ENCODE measurements at places on chromosomes 7 and 10.
A peak's percentile ranks its signal among the peaks of the same experiment; 100 is the strongest.

- peak; percentile 3 for DNase-seq
These were observed 487.2 kb downstream of the RPS24 start for GRCh38 chr10:78520737-78521430.

- no peak for DNase-seq
These were observed 22.7 kb upstream of the TOMM7 start for GRCh38 chr7:22845221-22845834.

GRCh38 chr10:92420546-92421275, 129.7 kb downstream of the MARCHF5 start:
- no peak for DNase-seq

DNA sequence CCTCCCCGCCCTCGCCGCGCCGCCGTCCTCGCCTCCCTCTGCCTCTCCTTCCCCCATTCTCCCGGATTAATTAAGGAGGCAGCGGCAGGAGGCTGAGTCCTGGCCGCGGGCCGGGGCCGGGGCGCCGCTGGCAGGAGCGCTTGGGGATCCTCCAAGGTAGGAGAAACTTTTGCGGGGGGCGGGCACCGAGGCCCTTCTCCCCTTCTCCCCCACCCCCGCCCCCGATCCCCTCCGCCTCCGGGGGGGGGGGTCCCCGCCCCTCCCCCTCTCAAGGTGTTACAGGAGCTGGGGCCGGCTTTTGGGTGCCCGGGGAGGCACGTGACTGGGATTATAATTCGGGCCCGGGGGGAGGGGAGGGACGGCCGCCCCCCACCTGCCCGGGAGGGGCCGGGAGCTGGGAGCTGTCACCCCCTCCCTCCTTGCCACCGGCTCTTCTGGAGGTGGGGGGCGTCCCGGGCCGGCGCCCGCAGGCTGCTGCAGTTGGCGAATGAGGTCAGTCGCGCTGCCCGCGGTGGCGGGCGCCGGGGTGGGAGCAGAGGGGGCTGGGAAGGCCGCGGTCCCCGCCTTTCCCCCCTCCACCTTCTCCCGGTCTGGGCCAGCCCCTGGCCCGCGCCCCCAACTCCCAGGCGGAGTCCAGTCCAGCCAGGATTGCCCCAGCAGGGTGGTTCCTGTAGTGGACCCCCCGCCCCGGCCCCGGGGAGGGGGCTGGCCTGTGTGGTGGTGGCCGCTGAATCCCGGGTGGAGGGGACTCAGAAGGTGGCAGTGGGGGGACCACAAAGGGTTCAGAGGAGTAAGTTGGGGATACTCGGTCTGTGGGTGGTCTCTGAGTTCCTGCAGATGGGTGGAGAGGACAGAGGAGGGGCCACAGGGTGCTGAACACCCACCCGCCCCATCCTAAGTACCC, 567 bp downstream of the GTF2IRD1 start:
- no peak for DNase-seq

- peak; percentile 70 for DNase-seq
These were observed 2.7 kb downstream of the IGFBP1 start for GRCh38 chr7:45890902-45891461.

- no peak for DNase-seq
These were observed 34.3 kb downstream of the R3HCC1L start for GRCh38 chr10:98168766-98169165.

DNA sequence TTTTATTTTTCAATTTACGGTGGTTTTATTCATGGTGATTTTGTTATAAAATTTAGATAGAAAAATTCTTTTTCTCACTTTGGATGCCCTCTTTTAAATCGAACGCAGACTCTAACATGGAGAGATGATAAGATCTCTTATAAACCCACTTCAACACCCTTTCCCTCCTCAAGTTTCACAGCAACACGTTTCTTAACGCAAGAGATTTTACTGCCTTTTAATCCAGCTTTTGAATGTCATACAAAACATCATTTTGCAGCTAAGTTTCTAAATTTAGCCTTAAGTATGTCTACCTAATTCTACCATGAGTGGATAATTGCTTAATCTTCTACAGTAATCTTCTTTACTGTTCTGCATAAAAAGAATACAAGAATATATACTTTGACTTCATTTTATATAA, 70.0 kb downstream of the SEMA3C start:
- DNase-seq: no peak

DNA sequence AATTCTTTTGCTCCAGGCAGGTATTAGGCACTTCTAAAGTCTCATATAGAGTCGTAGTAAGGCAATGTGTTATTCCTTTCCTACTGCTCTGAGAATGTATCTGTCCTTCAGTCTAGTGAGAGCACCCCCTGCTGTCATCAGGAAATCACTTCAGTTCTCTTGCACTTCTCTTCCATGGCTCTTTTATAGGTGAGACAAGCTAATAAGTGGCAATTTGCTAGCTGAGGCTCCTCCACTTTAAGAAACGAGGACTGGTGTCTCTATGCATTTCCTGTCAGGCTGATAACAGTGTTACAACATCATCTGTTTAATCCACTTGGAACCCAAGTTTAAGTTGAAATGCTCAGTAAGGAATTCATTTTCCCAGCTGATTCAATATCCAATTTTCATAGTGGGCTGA, 350.6 kb downstream of the TFEC start:
- peak; percentile 41 for DNase-seq

GRCh38 chr10:55263327-55263726, 462.3 kb upstream of the PCDH15 start:
- DNase-seq: no peak

GRCh38 chr7:395643-396042, 105.7 kb downstream of the FOXL3 start:
- no peak for DNase-seq

DNA sequence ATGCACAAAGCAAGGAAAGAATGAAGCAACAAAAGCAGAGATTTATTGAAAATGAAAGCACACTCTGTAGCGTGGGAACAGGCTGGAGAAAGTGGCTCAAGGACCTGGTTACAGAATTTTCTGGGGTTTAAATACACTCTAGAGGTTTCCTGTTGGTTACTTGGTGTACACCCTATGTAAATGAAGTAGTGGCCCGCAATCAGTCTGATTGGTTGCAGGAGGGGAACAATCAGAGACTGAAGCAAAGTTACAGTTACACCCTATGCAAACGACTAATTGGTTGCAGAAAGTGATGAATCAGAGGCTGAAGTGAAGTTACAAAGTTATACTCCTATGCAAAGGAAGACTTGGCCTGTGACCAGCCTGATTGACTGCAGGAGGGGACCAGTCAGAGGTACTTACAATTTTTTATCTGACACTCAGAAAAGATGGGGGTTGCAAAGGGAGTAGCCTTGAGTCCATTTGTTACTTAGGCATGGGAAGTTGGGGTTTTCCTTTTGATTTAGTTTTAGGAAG, 3.6 kb upstream of the MTPN start:
- peak; percentile 42 for DNase-seq

- no peak for DNase-seq
These were observed 811 bp downstream of the RGS10 start for GRCh38 chr10:119541459-119542356.

GRCh38 chr10:4822208-4822607, 3.8 kb upstream of the AKR1E2 start:
- no peak for DNase-seq

- DNase-seq: no peak
These were observed 50.1 kb downstream of the SFTPD start for GRCh38 chr10:79898597-79899325.

DNA sequence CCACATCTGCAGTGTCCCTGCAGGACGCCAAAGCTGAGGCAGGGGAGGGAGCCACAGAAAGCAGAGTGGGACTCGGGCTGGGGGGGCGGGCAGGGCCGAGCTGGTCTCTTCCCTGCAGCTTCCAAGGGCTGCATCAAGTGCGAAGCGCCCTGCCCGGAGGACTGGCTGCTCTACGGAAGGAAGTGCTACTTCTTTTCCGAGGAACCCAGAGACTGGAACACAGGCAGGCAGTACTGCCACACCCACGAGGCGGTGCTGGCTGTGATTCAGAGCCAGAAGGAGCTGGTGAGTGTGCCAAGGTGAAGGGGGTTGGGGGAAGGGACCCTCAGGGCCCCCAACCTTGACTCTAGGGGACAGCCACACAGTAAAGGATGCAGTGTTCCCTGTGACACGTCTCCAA, 16.7 kb downstream of the CLEC2L start:
- no peak for DNase-seq

- no peak for DNase-seq
These were observed 97.9 kb downstream of the PTEN start for GRCh38 chr10:87961314-87961713.

- no peak for DNase-seq
These were observed 81.6 kb upstream of the C1QL3 start for GRCh38 chr10:16603308-16603707.

DNA sequence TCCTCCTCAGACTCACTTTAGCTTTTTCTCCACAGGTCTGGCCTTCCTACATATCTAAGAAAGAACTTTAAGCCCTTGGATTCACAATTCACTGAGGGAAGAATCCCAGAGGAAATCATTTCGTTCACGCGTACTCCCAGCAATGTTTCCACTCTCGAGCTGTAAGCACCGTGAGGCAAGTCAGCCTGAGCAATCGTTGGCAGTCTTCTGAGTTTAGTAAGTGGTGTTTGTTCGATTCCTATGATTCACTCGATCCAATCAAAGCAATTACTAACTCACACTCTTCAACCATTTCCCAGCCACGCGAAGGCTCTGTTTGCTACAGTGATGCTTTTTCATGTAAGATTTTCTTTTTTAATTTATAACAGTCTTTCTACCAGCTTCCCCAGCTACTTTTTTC, 10.2 kb upstream of the PRLHR start:
- no peak for DNase-seq

GRCh38 chr7:47852330-47853245, 95.7 kb downstream of the PKD1L1 start:
- DNase-seq: peak; percentile 51

DNA sequence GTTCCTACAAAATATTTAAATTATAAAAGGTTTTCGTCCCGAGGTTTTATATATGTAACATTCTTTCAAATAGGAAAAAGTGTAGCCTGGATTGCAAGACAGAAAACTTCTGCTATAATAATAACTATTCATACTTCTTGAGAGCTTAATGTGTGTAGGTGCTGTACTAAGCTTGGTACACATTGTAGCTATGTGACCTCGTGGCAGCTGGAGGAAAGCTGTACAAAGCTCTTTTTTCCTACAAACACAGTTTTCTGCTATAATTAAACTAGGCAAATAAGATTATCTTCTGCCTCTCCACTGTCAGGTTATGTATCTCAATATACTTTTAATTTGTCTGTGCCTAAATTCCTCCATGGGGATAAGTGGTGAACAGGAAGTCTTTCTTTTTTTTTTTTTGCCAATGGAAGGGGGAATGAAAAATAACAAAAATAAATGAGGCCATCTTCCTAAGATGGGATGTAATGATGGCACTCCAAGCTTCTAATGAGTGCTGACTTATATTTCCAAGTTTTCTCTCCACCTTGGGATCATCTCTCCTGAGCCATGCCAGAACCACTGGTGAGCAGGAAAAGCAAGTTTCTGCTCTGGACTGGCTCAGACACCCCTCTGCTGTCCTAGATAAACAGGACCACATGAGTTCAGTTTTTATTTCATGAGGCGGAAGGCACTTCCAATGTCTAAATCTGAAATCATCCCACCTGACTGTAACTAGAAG, 9.9 kb downstream of the SGMS1 start:
- no peak for DNase-seq

- DNase-seq: no peak
These were observed 251.6 kb downstream of the GATA3 start for GRCh38 chr10:8305876-8306652.

DNA sequence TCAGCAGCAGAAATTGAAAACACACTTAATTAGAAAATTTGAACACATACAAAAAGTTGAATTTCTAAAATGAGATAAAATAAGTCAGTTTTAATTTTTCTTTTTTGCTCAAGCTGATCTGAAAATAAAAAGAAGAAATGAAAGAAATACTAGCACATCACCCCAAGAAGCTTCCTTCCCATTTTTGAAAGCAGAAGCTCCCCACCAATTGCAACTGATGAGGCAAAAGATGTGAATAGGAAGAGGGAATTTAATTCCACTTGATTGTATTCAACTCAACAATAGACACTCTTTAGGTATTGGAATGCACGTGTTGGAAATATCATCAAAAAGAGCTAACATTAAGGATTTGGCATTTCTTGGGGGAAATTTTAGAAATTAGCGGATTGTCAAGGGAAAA, 175.8 kb downstream of the TRIL start:
- DNase-seq: no peak

GRCh38 chr7:123677061-123677715, 21.5 kb downstream of the LMOD2 start:
- DNase-seq: no peak

DNA sequence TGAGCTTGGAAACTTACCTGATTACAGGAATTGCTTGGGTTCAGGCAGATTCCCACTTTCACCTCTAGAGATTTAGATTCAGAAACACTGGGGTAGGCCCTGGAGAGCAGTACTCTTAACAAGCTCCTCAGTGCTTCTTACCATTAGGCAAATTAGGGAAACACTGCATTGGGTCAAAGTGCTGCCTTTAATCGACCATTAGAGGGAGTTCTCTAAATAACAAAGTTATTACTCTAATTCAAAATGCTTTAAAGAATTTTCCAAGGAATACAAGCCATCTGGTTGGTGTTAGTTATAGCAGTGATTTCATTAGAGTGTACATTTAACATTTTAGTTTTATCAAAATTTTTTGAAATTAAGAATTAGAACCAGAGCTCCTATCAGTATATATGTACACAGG, 324.5 kb downstream of the GFRA1 start:
- peak; percentile 7 for DNase-seq

DNA sequence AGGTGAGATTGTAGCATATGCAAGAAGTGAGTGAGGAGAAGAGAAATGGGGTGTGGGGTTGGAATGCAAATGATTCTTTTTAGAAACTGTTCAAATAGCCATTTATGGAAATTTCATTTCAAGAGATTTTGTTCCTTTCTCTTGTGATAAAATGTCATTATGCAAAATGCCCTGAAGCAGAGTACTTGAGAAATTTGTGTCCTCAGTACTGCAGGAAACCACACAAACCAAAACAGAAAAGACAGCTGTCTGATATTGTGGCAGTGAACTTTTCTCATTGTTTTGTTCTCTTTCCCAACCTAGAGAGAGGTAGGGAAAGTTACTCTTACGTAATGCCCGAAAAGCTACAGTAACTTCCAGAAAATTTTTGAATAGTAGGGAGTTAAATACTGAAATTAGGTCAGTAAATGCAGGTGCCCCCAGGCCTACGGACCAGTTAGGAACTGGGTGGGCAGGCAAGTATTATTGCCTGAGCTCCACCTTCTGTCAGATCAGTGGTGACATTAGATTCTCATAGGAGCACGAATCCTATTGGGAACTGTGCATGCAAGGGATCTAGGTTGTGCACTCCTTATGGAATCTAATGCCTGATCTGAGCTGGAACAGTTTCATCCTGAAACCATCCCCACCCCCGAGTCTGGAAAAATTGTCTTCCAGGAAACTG, 34.0 kb downstream of the DLD start:
- DNase-seq: no peak

- DNase-seq: no peak
These were observed 13.0 kb upstream of the HUS1 start for GRCh38 chr7:47992446-47992845.

- DNase-seq: no peak
These were observed 11.9 kb downstream of the TSPAN14 start for GRCh38 chr10:80465839-80466590.

GRCh38 chr7:11710377-11710776, 121.6 kb downstream of the THSD7A start:
- no peak for DNase-seq

GRCh38 chr7:35255443-35256255, 1.7 kb upstream of the TBX20 start:
- DNase-seq: no peak

- DNase-seq: no peak
These were observed 1.1 kb downstream of the FAM133B start for GRCh38 chr7:92589056-92589455.
